ENCODE measurements at places on chromosomes 2 and 18. TPM values are rescaled to one million over a fixed set of nuclear protein-coding genes. Genes with fewer than 3 reads are reported as not detected.

Gene INHA
- total RNA-seq, result 0.37 TPM

Gene ADAM23
- 3.4 TPM for total RNA-seq

Gene ARHGAP28
- 15.6 TPM for total RNA-seq

Gene PELI1
- 29.7 TPM for total RNA-seq

Gene GALNT13
- total RNA-seq, result 6.2 TPM

Gene LYPD6B
- not detected for total RNA-seq

Gene ABCB11
- total RNA-seq, result 0.09 TPM

Gene LAMA3
- total RNA-seq, result 48.4 TPM

Gene GPC1
- total RNA-seq, result 69.5 TPM

Gene STARD6
- not detected for total RNA-seq

Gene DNER
- 0.67 TPM for total RNA-seq

Gene ALMS1
- 21.2 TPM for total RNA-seq

Gene PLCD4
- 1.9 TPM for total RNA-seq

Gene CROCC2
- total RNA-seq, result 0.09 TPM

Gene CCDC148
- 0.79 TPM for total RNA-seq

Gene IL18R1
- 5.1 TPM for total RNA-seq

Gene RAD51AP2
- not detected for total RNA-seq

Gene DNAJB2
- 45.7 TPM for total RNA-seq

Gene REG3A
- not detected for total RNA-seq

Gene GREB1
- total RNA-seq, result 15.4 TPM

Gene CTIF
- 87.8 TPM for total RNA-seq

Gene ST6GAL2
- 43.0 TPM for total RNA-seq

Data from posterior vena cava (tissue), 2 donors.